ENCODE measurements at places on chromosomes 1 and 21.
A peak's percentile ranks its signal among the peaks of the same experiment; 100 is the strongest.

GRCh38 chr1:234212764-234213657 is 160.2 kb upstream of the COA6 start:
- peak; percentile 74 for DNase-seq

DNA sequence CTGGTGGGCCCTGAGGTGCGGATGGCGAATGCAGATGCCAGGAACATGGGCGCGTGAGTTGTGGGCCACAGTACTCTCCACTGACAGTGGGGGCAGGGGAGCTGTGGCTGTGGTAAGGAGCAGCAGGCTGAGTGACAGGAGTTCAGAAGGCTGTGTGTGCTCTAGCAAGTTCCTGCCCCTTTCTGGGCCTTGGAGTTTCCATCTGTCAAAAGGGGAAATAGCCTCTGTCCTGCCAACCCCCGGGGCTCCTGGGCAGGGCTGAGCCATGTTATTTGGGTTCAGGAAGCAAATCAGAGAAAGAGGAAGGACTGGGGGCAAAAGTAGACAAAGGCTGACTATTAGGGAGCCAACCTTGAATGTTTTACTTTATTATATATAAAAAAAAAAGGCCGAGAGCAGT is 19.5 kb upstream of the MFN2 start:
- DNase-seq: peak; percentile 80

DNA sequence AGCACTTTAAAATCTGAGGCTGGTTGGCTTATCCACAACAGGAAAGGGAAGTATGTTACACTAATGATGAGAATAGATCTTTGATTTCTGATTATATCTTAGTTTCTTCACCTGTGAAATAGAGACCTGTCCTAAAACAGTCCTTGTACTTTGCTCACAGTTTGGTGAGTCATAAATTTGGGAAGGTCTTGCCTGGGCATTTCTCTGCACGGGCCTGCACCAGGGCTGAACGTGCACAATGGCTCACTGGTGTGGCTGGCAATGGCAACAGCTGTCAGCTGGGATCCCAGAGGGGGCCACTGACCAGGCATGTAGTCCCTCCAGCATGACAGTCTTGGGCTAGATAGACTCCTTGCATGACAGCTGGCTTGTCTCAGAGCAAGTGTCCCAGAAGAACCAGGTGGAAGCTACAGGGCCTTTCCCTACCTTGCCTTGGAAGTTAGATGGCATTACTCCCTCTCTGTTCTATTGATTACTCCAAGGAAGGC is 367.4 kb downstream of the DISC1 start:
- no peak for DNase-seq

DNA sequence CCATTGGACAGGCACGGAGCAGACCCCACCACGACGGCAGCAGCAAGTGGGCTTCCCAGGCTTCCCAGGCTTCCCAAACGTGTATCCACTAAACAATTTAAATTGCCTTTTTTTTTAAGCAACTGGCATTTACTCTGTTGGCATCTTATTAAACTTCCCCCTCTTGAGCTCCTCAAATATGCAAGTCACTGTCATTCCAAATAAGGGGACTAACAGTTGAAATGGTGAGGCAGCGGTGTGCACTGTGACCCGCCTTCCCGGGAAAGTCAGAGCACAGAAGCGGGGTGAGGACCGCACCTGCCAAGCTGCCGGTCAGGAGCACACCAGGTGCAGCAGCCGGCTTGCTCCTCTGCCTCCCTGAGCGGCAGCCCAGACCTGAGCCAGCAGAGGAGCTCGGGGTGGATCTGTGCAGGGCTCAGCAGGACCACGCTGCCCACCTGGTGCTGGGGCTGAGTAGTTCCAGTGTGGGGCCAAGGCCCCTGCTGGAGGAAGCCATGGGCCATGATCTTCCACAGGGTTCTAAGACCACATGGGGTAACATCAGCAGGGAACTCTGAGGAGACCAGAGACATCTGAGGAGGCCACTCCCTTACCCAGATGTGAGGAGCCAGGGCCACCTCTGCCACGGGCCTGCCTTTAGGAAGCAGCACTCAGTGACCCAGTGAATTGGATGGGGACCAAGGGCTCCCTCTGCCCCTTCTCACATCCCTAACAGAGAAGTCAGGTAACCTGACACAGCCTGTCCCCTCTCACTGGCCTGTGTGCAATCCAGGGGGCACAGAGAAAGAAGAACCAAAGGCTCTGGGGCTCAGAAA is 245.4 kb downstream of the NPHP4 start:
- DNase-seq: no peak

- no peak for DNase-seq
Observed at GRCh38 chr1:29836651-29837646, 600.6 kb downstream of the PTPRU start.

- DNase-seq: no peak
Observed at GRCh38 chr1:62437273-62437940, 558 bp downstream of the USP1 start.

DNA sequence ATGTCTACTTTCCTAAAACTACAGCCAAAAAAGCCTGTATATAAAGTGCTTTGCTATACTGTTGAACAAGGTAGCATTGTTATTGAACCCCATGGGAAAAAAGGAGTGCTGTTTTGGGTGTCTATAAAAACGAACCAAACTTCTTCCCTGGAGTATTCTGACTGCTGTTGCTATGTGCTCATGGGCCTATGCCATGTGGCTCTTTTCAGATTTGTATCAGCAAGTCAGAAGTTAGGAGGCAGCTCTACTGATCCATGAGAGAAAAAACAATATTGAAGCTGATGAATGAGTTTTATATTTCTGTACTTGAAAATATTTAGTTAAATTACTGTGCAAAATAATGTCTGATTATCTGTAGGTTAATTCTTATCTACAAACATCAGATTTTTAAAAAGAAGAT is 66.5 kb downstream of the ADGRL2 start:
- DNase-seq: no peak

- no peak for DNase-seq
Observed at GRCh38 chr1:58650141-58650540, 49.7 kb downstream of the MYSM1 start.

DNA sequence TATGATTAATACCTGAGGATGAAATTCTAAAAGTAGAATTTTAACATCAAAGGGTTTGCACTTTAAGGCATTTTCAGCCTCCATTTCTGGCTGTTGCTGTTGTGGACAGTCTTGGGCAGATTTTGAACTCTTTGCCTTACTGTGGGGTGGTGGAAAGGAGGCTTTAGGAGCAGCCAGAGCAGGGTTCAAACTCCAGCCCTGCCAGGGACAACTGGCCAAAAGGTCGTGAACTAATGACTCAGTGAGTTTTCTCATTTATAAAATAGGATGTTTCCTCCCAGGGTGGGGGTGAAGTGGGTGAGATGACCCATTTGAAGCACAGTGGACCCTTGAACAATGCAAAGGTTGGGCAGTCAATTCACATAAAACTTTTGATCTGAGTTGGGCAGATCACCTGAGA is 36.7 kb downstream of the MAPKAPK2 start:
- DNase-seq: no peak

DNA sequence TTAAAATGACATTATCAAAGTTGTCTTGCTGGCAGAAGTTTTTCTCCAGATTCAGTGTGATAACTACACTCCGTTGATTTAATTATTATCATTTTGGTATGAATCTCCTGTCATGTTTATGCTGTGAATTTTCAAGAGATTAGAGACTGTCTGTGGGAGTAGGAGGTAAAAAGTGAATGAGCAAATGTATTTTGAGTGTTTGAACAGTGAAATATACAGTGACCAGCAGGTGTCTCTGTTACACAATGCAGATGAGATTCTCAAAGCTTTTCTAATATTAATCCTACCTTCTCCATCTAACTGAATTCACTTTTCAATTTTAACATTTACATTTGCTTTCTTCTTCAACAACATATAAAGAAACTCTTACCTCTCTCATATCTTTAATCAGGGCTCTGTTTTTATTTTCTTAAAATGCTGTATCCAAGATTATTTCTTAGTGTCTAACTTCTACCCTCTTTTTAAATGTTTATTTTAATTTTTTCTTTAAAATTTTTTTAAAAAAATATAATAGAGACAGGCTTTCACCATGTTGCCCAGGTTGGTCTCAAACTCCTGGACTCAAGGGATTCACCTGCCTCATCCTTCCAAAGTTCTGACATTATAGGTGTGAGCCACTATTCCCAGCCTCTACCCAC is 20.9 kb upstream of the HSPA13 start:
- DNase-seq: peak; percentile 87

DNA sequence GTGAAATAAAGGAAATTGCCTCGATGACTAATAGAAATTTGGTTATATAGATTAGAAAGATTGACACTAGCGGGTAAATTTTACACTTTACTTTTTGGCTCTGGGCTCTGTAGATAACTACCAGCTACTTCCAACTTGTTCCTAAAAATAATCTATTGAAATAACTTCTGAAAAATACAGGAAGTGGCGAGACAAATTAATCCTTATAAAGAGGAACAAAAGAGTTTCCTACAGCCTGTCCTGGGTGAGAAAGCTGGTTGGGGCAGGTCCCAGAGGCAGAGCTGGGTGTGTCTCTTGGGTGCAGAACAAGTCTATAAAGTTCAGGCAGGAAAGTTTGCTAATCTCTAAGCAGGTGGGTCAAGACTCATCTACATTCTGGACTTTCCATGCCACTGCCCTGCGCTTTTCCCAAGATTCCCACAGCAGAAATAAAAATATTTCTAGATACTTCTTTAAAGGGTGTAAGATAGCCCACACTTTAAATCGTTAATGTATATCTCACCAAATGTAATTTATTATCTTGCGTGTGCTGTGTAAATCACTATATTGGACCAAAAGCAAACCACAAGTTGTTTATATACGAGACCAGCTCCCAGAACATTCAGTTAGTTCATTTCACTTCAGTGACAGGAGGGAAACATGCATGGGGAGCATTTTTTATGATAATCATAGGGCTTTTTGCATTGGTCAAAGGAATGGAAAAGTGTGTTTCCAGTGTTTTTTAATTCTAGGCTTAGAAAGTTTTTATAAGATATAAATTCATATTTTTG is 70.1 kb upstream of the NRIP1 start:
- DNase-seq: peak; percentile 90

- DNase-seq: no peak
Observed at GRCh38 chr1:192522673-192523072, 52.9 kb upstream of the RGS1 start.

DNA sequence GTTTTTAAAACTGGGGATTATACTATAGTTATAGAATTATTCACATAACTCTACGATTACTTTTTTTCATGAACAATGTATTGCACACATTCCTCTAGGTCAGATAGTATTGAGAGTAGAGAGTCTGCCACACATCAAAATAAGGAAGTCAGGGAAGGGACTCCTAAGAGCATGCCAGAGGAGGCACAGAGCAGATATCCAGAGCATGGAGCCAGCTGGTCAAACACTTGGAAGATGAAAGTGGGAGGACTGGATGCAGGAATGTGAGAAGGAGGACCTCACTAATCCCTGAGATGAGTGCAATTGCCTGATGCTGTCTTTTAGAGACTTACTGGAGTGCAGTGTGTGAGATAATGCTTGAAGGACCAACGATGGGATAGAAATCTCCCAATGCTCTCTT is 9.6 kb upstream of the RFX5 start:
- no peak for DNase-seq

GRCh38 chr1:27349784-27350662 is 8.2 kb downstream of the SYTL1 start:
- DNase-seq: no peak

- DNase-seq: no peak
Observed at GRCh38 chr1:37286881-37287280, 187.5 kb upstream of the ZC3H12A start.

DNA sequence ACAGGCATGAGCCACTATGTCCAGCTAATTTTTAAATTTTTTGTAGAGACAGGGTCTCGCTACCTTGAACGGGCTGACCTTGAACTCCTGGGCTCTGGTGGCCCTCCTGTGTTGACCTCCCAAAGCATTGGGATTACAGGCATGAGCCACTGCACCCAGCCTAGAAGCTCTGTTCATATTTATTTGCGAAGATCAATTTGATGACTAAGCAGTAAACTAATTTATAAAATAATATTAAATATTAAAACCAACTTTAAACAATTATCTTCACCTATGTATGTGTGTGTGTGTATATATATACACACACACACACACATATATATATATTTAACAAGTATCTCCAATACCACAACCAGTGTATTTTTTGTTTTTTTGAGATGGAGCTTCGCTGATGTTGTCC is 4.4 kb downstream of the NADK start:
- DNase-seq: no peak

DNA sequence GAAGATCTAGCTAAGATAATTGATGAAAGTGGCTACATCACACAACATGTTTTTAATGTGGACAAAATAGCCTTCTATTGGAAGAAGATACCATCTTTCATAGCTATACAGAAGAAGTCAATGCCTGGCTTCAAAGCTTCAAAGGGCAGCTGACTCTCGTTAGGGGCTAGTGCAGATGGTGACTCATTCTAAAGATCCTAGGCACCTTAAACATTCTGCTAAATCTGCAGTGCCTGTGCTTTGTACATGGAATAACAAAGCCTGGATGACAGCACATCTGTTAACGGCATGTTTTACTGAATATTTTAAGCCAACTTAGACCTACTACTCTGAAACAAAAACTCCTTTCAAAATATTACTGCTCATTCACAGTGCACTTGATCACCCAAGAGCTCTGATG is 65.6 kb upstream of the USP24 start:
- DNase-seq: no peak

- peak; percentile 43 for DNase-seq
Observed at GRCh38 chr1:86515597-86515996, 31.3 kb upstream of the CLCA4 start.

DNA sequence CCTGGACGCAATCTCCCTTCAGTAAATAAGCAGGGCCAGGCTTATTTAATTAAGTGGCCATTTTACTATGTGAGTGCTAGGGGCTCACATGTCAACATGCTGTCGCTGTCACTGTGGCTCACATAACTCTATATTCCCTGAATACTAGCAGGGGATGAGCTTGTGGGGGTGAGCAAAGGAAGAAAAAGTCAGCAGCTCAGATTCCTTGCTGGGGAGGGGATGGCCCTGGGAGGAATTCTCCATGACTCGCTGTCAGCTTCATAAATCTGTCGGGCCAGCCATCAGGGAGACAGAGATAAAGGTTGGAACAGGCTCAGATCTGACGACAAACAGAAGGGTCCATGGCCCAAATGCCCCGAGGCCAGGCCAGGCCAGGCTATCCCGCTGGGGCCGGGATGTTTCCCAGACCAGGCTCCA is 26.0 kb upstream of the PLEKHG5 start:
- no peak for DNase-seq

- DNase-seq: no peak
Observed at GRCh38 chr1:77762072-77762476, 2.4 kb upstream of the USP33 start.
